ENCODE measurements at places on chromosomes 1 and 21. TPM values are rescaled to one million over a fixed set of nuclear protein-coding genes. Genes with fewer than 3 reads are reported as not detected.

DNA sequence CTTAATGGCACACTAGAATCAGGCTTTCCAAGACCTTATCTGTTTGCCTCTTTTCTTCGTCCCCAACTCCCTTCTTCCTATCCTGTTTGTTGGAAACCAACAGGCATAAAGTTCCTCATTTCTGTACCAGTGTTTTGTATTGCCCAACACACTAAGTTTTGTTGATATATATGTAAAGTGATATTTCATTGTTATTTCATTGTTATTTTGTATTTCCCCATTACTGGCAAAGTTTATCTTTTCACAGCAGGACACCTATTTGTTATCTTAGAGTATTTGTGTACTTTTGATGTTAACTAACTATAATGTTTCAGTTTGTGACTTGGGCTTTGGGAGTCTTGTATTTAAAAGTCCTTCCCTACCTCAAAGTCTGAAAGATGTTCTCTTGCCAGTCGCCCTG, 27.1 kb downstream of the FAM20B start:
- H3K4me3 ChIP-seq = no peak overlapping the region
- no peaks in the 10 kb centered on the region for H3K27me3 ChIP-seq
- H3K27ac ChIP-seq = no peak overlapping the region
- no peaks in the 10 kb centered on the region for H3K4me1 ChIP-seq
- DNase-seq = no peak
- H3K36me3 ChIP-seq = peaks cover 12% of the 10 kb centered on the region

- no peaks in the 10 kb centered on the region for H3K4me1 ChIP-seq
- H3K36me3 ChIP-seq = no peaks in the 10 kb centered on the region
- no peak for DNase-seq
- no peak overlapping the region for H3K27ac ChIP-seq
- H3K4me3 ChIP-seq = no peak overlapping the region
Measured at GRCh38 chr1:105427543-105427942, 1628.9 kb upstream of the PRMT6 start.

- peaks cover 3% of the 10 kb centered on the region for H3K27me3 ChIP-seq
- H3K27ac ChIP-seq = peak overlapping the region; percentile 13
- no peak for DNase-seq
- H3K4me3 ChIP-seq = no peak overlapping the region
- H3K36me3 ChIP-seq = no peaks in the 10 kb centered on the region
Measured at GRCh38 chr21:41651830-41652229, 115.0 kb downstream of the RIPK4 start.

GRCh38 chr1:177975588-177976495, 6.0 kb upstream of the SEC16B start:
- DNase-seq = no peak
- no peaks in the 10 kb centered on the region for H3K27me3 ChIP-seq
- no peaks in the 10 kb centered on the region for H3K4me1 ChIP-seq
- H3K4me3 ChIP-seq = no peak overlapping the region

DNA sequence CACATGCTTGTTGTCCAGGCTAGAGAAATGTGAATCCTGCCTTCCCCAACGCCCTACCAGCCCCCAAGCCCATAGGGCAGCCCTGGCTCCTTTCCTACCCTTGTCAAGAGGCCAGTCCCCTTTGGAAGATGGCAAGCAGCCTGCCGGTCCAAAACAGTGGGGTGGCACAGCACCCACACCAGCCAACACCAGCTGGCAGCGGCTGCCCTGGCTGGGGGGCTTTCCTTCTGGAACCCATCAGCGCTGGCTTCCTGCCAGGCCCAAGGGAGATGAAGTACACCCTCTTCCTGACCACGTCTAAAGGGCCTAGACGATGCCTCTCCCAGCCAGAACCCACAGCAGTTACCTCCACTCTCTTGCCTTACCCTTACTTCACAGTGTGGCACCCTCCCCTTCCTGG, 24.2 kb downstream of the KCNN3 start:
- no peaks in the 10 kb centered on the region for H3K27me3 ChIP-seq
- no peak overlapping the region for H3K4me3 ChIP-seq
- no peak overlapping the region for H3K27ac ChIP-seq

GRCh38 chr1:236692128-236692527, 5.8 kb downstream of the ACTN2 start:
- peaks cover 3% of the 10 kb centered on the region for H3K36me3 ChIP-seq
- H3K4me3 ChIP-seq = no peak overlapping the region
- peaks cover 8% of the 10 kb centered on the region for H3K4me1 ChIP-seq
- H3K27ac ChIP-seq = peak overlapping the region; percentile 73
- DNase-seq = no peak

DNA sequence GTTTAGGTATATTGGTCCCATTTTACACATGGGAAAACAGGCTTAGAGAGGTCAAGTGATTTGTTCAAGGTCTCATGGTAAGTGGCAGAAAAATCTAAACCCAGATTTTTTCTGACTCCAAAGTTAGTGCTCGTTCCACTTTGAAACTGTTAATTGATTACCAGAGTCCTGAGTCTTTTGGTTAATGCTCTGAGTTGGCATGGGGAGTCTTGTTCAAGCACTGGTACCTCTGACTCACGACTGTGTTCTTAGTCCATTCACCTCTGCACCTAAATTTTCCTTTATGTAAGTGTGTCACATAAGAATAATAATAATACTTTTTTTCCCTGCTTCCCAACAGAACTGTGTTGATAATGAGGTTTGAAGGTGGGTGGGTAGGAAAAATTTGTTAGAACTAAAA, 59.3 kb downstream of the VANGL2 start:
- no peak overlapping the region for H3K4me3 ChIP-seq
- no peaks in the 10 kb centered on the region for H3K27me3 ChIP-seq
- H3K36me3 ChIP-seq = no peaks in the 10 kb centered on the region
- no peak for DNase-seq

DNALI1 gene
- total RNA-seq = 8.2 TPM

PLA2G2C gene
- total RNA-seq = not detected

KRTAP22-1 gene
- not detected for total RNA-seq

WNT3A gene
- total RNA-seq = not detected

FMO1 gene
- 8.3 TPM for total RNA-seq

All from muscle of leg (tissue), 16 donors.